Stimulated activated CD8-positive, alpha-beta memory T cell treated with anti-CD3 and anti-CD28 coated beads, Interleukin-12 subunit alpha, Interleukin-12 subunit beta, amount 100 ng/mL, for 4 hours (primary cell): ENCODE measurements at places on chromosomes 12 and 14.

GRCh38 chr12:122558745-122559641 lies 31.9 kb downstream of the KNTC1 start:
- DNase-seq: no peak

GRCh38 chr12:75308279-75308678 lies 21.8 kb downstream of the CAPS2 start:
- no peak for DNase-seq

DNA sequence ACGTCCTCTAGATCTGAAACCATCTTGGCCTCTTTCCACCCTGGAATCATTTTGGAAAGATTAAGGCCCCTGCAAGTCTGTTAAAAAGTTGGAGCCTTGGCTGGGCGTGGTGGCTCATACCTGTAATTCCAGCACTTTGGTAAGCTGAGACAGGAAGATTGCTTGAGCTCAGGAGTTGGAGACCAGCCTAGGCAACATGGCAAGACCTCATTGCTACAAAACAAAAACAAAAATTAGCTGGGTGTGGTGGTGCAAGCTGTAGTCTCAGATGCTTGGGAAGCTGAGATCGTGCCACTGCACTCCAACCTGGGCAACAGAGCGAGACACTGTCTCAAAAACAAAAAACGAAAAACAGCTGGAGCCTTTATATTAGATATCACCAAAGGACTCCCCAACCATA lies 10.9 kb upstream of the ABCD4 start:
- DNase-seq: no peak

- DNase-seq: peak; percentile 82
Measured at GRCh38 chr14:70907176-70907995, at the start of gene PCNX1. PCNX1 (plus strand) TSS chr14:70907459; CDS start chr14:70907851, 392 bp downstream.

DNA sequence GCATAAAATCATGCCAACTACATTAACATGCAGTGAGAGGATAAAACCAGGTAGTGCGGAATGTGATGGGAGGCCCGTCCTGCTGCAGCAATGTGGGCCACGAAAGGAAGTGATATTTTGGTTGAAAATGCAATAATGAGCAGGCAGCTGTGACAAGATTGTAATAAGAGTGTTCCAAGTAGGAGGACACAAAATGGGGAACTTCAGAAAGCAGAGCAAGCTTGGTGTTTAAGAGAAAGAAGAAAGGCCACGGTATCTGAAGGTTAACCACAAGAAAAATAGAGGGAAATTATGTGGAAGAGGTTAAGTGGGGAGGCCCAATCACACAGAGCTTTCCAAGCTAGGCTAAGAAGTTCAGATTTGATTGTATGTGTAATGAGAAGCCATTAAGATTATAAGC lies 34.3 kb downstream of the OVCH1 start:
- DNase-seq: no peak

GRCh38 chr14:99684410-99684934 lies 374 bp downstream of the CYP46A1 start:
- no peak for DNase-seq

GRCh38 chr12:41293011-41293410 lies 104.9 kb downstream of the PDZRN4 start:
- DNase-seq: no peak

DNA sequence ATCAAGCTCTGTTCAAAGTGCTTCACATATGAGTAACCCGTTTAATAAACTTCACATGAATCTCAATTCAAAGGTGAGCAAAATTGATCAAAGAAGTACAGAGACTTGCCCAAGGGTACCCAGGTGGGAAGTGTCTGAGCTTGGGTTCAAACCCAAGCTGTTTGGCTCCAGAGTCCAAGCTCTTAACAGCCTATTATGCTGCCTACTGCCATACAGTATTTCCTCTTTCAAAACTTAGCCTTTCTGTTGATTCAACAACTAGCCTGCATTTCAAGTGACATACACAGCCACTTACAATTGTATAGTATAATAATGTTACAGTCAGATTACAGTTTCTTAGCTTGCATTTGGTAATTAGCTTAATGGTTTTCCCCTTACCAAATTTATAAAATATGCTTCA lies 29.7 kb downstream of the FRMD6 start:
- DNase-seq: no peak

- no peak for DNase-seq
Measured at GRCh38 chr14:77180726-77181602, 634 bp upstream of the TMEM63C start.

- DNase-seq: no peak
Measured at GRCh38 chr14:69882915-69883314, 3.7 kb downstream of the SMOC1 start.

DNA sequence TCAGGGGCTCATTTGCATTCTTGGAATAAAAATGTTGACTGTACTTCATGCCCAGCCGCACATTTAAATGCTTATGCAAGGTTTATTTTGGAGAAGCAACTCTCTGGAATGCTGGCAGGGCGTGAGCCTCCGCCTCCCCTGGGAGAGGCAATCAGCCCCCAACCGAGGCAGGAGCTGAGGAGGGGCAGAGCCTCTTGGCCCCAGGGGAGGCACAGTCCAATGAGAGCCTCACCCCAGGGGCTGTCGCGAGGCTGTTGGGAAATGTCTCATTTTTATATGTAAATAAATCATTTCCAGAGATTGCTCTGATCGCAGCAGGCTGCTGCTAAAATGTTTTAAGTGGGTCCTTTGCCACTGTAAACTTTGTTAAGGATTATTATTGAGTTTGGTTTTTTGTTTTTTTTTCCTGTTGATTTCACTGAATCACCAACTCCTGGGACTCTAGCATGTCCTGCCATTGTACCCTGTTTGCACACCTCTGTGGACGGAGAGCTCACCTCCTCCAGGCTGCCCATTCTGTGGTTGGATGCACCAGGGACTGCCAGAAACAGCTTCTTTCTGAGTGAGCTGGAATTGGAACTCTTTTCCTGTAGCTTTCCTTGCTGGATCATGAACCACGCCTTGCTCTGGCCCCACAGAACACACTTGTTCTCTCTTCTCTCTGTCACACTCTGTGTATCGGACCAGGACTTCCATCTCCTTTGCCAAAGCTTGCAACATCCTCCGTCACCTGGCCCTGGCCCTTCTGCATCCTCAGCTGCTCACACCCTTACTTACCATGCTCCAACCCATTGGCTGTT lies 46.9 kb upstream of the FAM181A start:
- DNase-seq: no peak

GRCh38 chr12:95205685-95206084 lies 11.6 kb downstream of the FGD6 start:
- DNase-seq: no peak
